ENCODE measurements at places on chromosomes 6 and 20.

- no peak for DNase-seq
Measured at GRCh38 chr20:9838035-9838377, 870 bp downstream of the PAK5 start.

DNA sequence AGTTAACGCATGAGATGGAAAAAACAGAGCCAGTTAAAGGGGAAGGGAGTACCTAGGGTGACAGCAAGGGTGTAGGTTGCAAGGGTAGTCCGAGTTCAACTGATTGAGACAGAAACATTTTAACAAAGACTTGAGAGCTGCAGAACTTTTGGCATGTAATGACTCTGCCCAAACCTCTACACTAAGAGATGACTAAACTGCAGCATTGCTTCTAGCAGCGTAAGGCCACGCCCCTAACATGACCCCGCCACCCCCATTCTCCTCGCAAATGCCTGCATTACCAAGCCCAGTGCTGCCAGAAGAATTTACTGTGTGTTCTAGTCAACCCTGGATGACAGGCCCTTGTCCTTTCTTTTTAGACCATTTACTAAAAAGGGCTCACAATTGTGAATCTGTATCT, 6.3 kb upstream of the HINT3 start:
- peak; percentile 79 for DNase-seq

- peak; percentile 81 for DNase-seq
Measured at GRCh38 chr6:13733178-13733887, 21.7 kb upstream of the RANBP9 start.

DNA sequence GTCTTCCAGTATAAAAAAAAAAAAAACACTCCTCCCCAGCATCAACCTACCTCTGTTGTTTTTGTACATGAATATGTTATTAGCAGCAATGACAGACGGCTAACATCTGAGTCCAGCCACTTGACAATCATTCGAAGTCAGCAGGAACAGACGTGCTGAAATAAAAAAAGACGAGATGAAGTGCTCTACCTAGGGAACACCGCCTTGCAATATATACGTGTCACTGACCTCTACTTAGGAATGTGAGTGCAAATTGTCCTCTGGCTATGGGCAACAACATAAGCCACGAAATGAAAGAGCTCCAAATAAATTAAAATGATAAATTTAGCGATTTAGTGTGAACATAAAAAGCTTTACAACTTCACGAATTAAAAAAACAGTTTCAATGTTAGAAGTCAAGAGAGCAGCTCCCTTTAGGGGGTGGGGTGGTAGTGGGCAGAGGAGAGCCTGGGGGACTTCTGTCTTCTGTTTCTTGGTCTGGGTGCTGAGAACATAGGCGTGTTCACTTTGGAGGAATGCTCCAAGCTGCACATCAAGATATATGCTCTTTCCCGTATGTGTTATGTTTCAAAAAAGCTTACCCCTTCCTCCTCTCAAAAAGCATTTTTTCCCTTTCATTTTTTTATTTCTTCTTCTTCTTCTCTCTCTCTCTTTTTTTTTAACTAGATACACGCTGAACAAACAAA, 23.3 kb downstream of the EDN1 start:
- DNase-seq: no peak

DNA sequence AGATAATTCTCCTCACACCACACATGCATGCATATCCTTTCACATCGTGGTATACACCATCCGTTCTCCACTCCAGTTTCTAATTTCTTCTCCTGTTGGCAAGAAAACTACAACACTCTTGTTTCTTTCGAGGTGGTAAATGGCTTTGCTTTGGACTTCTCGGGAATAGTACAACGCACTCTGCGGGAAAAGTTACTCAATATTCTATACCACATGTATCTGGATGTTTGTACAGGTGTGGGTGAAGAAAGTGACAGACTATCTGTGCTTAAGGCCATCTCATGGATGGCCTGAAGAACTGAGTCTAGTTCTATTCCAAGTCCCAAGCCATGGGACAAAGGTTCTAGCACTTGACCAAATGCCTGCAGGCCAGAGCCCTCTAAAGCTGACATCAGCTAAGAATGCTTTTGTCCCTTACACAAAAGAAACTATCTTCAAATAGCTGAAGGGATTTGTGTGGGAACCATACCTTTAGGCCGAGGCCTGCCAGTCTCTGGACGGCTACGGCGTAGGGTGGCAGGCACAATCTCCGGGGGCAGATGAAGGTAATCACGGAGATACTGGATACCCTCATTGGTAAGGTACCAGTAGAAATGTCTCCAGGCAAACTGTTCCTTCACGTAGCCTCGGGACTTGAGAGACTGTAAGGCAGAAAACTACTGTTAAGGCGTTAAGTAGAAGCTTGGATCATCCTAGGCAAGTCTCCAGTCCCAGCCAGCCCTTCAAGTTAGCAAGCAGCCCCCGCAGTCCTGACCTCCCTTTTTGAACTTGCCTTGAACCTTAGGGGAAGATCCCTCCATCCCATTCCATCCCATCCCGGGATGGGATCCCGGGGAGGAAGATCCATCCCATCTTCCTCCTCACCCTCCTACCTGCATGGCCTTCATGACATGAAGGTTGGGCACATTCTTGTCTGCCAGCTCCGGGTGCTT, 1.4 kb downstream of the RPS10 start:
- no peak for DNase-seq

DNA sequence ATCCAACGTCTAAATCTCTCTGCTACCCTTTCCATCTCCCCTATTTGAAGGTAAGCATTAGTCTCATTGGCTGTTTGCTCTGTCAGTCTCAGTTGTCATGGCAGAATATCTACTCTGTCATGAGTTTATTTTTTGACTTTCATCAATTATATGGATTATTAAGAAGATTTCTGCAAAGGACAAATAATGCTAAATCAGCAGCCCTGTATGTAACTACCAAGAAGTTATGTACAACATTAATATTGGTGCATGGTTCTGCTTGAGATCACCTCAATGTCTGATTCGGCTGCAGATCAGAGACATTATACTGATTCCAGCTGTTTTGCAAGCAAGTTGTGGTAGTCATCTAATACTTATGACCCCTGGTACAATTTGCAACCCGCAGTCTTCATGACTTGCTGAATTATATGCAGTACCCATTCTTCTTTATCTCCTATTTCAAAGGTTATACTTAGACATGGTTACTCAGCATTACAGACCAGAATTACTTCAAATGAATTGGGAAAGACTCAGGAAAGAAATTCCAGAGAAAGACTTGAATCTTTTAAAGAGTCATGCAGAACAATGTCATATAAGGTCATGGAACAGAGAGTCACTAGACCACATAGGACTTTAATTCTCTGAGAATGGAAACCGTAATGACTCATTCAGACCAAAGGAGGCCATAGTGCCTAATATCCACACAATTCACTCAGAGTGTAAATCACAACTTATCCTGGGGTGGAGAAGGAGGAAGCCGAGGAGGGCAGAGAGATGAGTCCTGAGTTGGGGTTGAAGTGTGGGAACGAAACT, 201.4 kb downstream of the IBTK start:
- peak; percentile 97 for DNase-seq

DNA sequence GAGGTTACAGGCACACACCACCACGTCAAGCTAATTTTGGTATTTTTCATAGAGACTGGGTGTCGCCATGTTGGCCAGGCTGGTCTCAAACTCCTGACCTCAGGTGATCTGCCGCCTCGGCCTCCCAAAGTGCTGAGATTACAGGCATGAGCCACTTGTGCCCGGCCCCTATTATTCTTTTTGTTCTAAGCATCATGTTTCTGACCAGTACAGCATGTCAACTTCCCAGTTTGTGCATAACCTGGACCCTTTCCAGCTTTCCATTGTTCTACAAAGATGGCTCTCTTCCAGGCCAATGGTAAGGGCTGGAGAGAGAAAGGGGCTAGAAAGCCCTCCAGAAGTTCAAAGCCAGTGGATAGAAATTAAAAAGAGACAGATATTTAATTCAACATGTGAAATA, 91.3 kb upstream of the TNFAIP3 start:
- no peak for DNase-seq

DNA sequence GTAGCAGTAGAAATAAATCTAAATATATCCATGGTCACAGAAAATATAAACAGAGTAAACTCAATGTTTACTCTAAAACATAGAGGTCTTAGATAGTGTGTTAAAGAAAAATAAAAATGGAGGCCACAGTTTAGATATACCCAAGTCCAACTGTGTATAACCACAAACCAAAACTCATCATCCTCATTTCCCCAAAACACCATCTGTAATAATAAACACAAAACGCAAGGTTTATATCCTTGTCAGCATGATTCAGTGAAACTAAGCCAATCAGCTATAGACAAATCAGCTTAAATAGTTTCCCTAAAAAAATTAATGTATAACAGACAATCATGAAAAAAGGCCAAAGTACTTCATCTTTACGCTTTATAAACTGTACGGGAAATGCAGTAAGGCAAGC, 2.7 kb upstream of the HACE1 start:
- no peak for DNase-seq

DNA sequence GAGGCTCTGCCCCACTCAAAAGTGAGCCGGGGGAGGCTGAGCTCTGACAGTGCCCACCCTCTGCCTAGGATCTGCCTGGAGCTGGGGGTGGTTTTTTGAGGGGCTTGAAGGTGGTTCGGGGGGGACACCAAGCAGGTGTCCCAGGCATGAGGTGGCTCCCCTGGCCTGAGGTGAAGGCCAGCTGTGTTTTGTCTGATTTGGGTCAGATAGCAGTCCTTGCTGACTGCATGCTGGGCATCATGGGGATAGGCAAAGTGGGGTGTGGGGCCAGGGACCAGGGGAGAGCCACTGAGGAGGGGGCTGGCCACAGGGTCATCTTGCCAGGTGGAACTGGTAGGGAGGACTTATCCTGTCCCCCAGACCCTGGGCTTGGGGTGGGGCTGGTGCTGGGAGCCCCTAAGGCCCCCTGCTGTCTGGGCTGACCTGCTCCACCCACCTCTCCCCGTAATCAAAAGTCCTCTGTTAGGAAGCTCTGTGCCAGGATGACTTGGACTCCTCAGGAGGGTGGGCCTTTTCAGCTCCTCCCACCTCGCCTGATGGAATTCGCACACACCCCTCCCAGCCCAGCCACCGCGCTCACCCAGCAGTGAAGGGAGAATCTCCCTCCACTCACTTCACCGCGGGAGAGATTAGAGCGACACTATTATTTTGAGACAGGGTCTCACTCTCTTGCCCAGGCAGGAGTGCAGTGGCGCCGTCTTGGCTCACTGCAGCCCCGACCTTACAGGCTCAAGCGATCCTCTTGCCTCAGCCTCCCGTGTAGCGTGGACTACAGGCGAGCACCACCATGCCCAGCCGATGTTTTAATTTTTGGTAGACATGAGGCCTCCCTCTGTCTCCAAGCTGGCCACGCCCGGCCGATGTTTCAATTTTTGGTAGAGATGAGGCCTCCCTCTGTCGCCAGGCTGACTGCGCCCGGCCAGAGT, 1.5 kb upstream of the COL9A3 start:
- peak; percentile 61 for DNase-seq

- DNase-seq: no peak
Measured at GRCh38 chr6:27837625-27838057, 74.6 kb downstream of the OR2B2 start.

All from RPMI7951 (cell line).